ENCODE measurements at places on chromosomes 13 and 19. TPM values are rescaled to one million over a fixed set of nuclear protein-coding genes. Genes with fewer than 3 reads are reported as not detected.

DNA sequence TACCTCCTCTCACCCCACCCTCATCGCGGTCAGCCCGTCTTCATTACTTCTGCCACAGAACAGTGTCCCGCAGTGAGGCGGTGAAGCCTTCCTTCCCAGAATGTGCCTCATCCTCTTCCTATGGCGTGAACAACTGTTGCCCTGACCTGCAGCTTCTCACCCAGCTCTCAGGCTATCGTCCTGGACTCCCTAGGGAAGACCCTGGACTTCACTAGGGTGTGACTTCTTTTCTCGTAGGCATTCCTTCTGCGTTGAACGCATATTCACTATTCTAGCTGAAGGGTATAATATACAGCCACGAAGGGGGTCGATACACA is 982 bp downstream of the ZNF865 start:
- peak overlapping the region; percentile 97 for H3K4me3 ChIP-seq
- H3K4me1 ChIP-seq = peaks cover 82% of the 10 kb centered on the region
- peaks cover 4% of the 10 kb centered on the region for H3K36me3 ChIP-seq
- H3K27me3 ChIP-seq = no peaks in the 10 kb centered on the region

DNA sequence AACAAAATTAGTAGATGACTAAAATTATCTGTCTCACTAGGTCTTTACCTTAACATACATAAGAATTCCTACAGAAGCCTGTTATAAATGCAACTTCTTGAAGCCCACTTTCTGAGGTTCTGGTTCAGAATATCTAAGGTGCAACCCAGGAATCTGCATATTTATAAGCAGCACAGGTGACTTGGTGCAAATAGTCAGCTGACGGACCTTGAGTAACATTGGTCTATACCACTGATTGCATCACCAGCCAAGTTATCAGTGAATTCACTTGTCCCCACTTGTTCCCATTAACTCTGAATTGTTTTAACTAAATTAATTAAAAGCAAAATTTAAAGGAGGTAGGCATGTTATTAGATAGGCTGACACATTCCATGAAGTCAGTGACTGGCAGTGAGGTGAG is 109.9 kb downstream of the FRY start:
- no peaks in the 10 kb centered on the region for H3K27me3 ChIP-seq
- no peak for DNase-seq
- no peak overlapping the region for H3K4me3 ChIP-seq
- no peaks in the 10 kb centered on the region for H3K4me1 ChIP-seq
- H3K27ac ChIP-seq = no peak overlapping the region
- H3K36me3 ChIP-seq = no peaks in the 10 kb centered on the region

DNA sequence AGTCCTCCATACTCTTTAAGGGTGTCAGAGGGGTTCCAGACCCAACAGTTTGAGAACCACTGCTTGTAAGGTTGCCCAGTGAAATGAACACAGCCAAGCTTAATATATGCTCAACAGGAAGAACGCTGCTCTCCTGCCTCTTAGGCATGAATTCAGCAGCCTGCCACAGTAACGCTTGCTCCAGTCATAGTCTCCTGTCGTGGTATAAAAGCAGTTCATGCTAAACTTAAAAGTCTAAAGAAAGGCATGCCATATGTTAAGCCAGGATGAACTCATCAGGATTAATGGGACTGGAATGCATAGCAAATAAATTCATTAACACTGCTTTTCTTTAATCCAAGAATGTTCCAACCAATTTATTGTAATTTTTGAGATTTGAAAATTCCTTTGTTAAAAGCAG is 38.7 kb downstream of the SLC7A1 start:
- no peak overlapping the region for H3K27ac ChIP-seq
- peaks cover 13% of the 10 kb centered on the region for H3K36me3 ChIP-seq
- DNase-seq = no peak
- no peak overlapping the region for H3K4me3 ChIP-seq
- no peaks in the 10 kb centered on the region for H3K27me3 ChIP-seq

GRCh38 chr13:99842405-99842804 is 129.2 kb downstream of the ZIC5 start:
- H3K27me3 ChIP-seq = no peaks in the 10 kb centered on the region
- DNase-seq = no peak
- no peak overlapping the region for H3K27ac ChIP-seq
- H3K4me3 ChIP-seq = no peak overlapping the region

DNA sequence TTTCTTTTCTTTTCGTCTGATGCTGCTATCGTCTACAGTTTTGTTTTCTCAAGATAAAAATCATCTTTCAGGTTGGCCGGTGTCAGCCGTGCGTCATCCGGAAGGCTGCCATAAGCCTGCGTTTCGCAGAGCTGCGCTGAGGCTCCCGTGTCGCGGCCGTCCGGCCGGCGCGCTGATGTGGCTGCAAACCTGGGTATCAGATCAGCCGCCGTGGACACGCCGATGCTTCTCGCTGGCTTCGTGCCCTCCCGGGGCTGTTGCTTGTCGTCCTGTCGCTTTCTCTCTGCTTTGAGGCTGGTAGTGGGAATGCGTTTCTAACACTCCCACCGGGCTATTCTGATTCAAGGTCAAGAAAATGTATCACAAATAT is 45.9 kb upstream of the TFDP1 start:
- no peak overlapping the region for H3K4me3 ChIP-seq
- peaks cover 4% of the 10 kb centered on the region for H3K4me1 ChIP-seq
- no peak for DNase-seq

DNA sequence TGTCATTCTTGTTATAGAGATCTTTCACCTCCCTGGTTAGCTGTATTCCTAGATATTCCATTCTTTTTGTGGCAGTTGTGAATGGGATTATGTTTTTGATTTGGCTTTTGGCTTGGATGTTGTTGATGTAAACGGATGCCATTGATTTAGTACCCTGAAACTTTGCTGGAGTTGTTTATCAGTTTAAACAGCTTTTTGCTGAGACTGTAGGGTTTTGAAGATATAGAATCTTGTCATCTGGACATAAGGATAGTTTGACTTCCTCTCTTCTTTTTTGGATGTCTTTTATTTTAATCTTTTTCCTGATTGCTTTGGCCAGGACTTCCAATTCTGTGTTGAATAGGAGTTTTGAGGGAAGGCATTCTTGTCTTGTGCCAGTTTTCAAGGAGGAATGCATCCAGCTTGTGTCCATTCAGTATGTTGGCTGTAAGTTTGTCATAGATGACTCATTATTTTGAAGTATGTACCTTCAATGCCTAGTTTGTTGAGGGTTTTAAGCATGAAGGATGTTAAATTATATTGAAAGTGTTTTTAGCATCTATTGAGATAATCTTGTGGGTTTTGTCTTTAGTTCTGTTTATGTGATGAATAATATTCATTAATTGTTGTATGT is 16.8 kb downstream of the ZNF431 start:
- H3K36me3 ChIP-seq = no peaks in the 10 kb centered on the region
- H3K4me3 ChIP-seq = no peak overlapping the region
- no peaks in the 10 kb centered on the region for H3K27me3 ChIP-seq
- peaks cover 11% of the 10 kb centered on the region for H3K4me1 ChIP-seq

- no peak overlapping the region for H3K27ac ChIP-seq
- no peaks in the 10 kb centered on the region for H3K27me3 ChIP-seq
- DNase-seq = no peak
- H3K4me3 ChIP-seq = no peak overlapping the region
Measured at GRCh38 chr13:53568491-53568890, 539.9 kb downstream of the OLFM4 start.

The CEACAM1 gene
- 4.3 TPM for polyA plus RNA-seq

The GPC5 gene
- polyA plus RNA-seq = 1.0 TPM

The FBXO17 gene
- polyA plus RNA-seq = not detected
